ENCODE measurements at places on chromosomes 2 and 18.

- no peak for DNase-seq
Observed at GRCh38 chr2:40488101-40488601, 36.3 kb upstream of the SLC8A1 start.

DNA sequence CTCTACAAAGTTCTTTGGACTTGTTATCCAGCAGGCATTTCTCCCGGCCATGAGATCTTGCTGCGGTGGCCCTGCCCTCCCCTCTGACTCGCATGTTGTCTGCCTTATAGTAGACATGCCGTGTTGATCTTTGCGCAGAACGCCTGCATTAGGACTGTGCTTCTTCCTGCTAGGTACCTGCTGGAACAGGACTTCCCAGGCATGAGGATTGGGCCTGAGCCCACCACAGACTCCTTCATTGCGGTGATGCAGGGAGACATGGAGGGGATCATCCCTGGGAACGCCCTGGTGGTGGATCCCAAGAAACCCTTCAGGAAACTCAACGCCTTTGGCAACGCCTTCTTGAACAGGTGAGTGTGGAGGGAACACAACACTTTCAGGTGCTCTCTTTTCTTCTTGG, 10.1 kb downstream of the EHD3 start:
- DNase-seq, result no peak

DNA sequence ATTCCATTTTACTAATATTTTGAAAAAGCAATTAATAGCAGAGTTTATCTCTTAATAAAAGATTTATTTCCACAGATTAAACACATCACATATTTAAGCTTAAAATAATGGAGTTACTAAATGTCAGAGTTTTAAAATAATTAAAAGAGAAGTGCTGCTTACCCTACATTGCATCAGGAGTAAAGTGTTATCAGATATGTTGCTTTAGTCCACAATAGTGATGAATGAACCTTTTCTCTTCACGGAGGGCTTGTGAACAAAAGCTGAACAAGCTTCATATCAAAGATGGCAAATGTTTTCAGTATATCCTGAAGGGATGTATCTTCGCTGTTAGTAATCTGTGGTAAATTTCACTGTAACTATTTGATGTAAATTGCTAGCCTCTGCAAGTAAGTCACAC, 69.4 kb upstream of the TTC27 start:
- no peak for DNase-seq

DNA sequence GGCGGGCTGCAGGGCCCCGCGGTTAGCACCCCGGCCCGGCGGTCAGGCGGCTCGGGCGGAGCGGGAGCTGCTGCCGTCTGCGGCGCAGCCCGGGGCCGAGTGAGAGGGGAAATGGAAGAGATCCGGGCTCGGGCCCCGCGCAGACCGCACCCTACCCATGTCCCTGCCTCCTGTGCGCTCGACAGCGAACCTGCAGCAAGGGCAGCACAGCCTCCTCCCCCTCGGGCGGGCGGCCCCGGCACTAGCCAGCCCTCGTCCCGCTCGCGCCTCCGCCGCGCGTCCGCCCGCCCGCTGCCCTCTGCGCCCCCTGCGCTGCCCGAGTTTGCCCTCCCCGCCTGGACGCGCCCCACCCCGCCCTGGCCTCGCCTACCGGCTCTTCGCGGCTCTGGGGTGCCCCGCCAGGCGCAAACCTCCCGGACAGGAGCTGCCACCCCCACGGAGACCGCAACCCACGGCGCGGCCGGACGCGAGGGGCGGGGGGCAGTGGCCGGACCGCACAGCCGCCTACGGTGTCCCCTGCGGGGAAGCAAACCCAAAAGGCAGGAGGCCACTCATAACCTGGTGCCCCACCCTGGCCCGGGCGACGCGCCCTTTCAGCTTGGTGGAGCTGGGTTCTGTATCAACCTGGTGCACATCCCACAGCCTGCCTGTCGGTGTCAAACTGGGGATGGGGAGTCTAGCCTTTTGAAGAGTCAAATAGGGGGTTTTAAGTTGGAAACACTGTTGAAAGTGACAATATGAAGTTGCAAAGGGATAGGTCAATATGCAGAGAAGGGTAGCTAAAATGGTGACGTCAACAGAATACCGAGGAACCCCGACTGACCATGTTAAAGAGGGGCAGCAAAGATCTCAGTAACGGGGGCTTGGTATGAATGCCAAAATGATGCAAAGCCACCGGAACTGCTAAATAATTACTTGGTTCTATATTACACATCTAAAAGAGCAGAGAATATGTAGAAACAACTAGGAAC, at the start of gene IHH:
IHH (minus strand) TSS at position 101 of the 971 bp plus-strand sequence. CDS start 454 bp downstream, outside the sequence.
- no peak for DNase-seq

GRCh38 chr2:225948903-225949302, 549.4 kb downstream of the NYAP2 start:
- DNase-seq, result no peak

GRCh38 chr2:138087751-138088593, 123.7 kb downstream of the HNMT start:
- no peak for DNase-seq

GRCh38 chr2:47172156-47172921, 17.2 kb upstream of the STPG4 start:
- DNase-seq, result no peak

DNA sequence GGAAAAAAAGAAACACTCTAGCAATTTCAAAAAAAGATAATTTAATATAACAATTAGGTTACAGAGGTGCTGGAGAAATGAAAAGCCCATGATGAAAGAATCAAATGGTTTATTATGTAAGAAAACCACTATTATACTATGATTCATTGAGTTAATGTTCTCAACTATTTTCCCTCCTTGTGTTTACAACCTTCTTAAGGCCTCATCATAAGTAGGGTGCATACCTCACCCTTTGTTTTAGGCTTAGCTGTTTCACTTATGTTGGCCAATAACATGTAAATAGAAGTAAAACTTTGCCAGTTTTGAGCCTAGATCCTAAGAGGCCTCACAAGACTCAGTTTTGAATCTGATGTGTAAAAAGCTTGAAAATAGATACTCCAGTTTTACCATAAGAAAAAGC, 418.3 kb upstream of the DDX18 start:
- DNase-seq, result no peak

DNA sequence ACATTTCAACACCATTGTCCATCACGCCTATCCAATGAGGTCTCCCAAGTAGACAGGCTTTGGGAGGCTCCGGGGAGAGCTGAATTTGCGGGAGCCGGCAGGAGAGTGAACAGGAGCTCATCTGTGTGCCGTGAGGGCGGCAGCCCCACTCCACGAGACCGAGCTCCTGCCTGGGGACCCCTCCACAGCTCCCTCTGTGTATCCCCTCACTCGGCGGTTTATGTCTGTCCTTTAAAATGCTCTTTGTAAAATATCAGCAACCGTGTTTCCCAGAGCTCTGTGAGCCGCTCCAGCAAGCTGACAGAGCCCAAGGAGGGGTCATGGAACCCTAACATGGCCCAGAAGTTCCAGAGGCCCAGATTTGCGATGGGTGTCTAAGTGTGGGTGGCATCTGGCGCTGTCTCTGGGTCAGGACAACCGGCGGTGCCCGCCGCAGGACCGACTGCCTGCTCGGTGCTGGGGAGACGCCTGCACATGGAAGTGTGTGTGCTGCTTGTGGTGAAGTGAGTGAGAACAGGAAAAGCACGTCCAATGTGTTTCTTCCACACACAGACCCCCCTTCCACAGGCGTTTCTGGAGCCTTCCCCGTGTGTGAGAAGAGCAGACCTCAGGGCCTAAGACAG, 34.8 kb downstream of the SLC66A2 start:
- DNase-seq, result no peak

DNA sequence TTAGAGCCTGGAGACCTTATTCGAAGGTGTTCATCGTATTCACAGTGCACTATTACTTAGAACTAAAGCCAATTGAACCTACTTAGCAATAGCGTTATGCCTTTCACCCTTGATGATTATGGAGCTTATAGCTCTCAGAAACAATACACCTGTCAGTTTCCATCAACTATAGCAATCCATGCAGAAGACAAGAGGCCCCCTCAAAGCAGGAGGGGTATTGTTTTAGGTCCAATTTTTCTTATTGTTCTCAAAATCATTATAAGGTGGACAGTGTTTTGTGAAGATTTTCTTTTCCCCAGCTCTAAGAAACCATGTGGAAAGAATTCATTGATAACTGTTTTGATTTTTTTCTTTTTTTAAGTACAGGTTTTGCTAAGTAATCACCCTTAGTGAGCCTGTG, 135.5 kb downstream of the MEIS1 start:
- no peak for DNase-seq

GRCh38 chr18:77482190-77483085, 232.8 kb downstream of the GALR1 start:
- DNase-seq, result no peak

DNA sequence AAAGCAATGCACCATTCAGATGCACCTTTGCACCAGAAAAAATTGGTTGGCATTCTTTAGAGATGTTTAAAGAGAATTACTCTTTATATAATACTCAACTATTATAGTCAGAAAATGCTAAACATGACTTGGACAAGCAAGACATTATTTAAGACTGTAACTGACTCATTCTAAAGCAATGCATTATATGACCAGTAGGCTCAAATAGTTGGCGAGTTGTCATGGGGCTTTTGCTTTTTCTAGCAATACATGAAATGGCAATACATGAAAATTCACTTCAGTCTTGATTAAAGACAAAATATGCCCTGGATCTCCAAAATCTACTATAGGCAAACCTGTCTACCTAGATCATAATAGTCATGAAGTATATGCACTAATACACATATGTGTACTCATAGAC, 216.9 kb upstream of the VWC2L start:
- peak; percentile 45 for DNase-seq

- no peak for DNase-seq
Observed at GRCh38 chr2:238163481-238164198, 4.9 kb downstream of the ERFE start.

DNA sequence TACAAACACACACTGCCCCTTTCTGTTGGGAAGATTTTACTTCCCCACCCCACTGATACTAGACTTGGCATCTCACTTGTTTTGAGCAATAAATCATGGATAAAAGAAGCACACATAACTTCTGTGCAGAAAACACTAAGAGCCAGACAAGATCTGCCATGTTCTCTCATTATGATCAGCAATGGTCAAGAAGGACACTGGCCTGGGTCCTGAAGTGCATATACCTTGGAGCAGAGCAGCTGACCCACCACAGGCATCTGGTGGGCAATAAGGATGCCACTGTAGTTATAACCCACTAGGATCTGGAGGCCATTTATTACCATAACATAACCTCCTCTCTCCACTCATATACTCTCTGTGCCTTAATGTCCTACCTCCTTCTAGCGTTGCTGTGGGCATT, 338.3 kb downstream of the NCKAP5 start:
- no peak for DNase-seq

Measured in AG04449 (cell line).